Purkinje cell (primary cell): ENCODE measurements at places on chromosomes 3 and 15. TPM values are rescaled to one million over a fixed set of nuclear protein-coding genes. Genes with fewer than 3 reads are reported as not detected.

Gene CCNL1
- polyA plus RNA-seq, result 19.3 and 20.7 TPM in 2 replicates

Gene KCNMB2
- polyA plus RNA-seq, result 3.3 TPM in 1 of 2 replicates, not detected in the other

Gene CLDN18
- polyA plus RNA-seq, result not detected in 2 replicates

Gene HACD2
- 40.0 and 40.2 TPM in 2 replicates for polyA plus RNA-seq

Gene TTLL13
- polyA plus RNA-seq, result 0.31 and 0.79 TPM in 2 replicates

Gene PLXNB1
- 3.9 and 5.4 TPM in 2 replicates for polyA plus RNA-seq

Gene RYR3
- 3.4 and 3.8 TPM in 2 replicates for polyA plus RNA-seq

Gene FEZF2
- polyA plus RNA-seq, result 3.8 TPM in 1 of 2 replicates, not detected in the other

Gene IGSF11
- 0.27 and 3.6 TPM in 2 replicates for polyA plus RNA-seq

Gene MFSD1
- 19.8 and 24.5 TPM in 2 replicates for polyA plus RNA-seq

Gene KBTBD12
- 1.5 TPM in 1 of 2 replicates, not detected in the other for polyA plus RNA-seq

Gene BFSP2
- not detected in 2 replicates for polyA plus RNA-seq

Gene AADACL2
- polyA plus RNA-seq, result not detected in 2 replicates

Gene FOXL2NB
- polyA plus RNA-seq, result not detected in 2 replicates

Gene GOLGA6L7
- polyA plus RNA-seq, result not detected in 2 replicates

Gene TMEM108
- 52.7 and 68.5 TPM in 2 replicates for polyA plus RNA-seq

Gene NDN
- 23.8 and 34.9 TPM in 2 replicates for polyA plus RNA-seq

Gene SEC61A1
- polyA plus RNA-seq, result 49.5 and 55.4 TPM in 2 replicates

Gene CPB1
- 3.0 TPM in 1 of 2 replicates, not detected in the other for polyA plus RNA-seq

Gene NANOGP8
- polyA plus RNA-seq, result not detected in 2 replicates

Gene BCL2A1
- polyA plus RNA-seq, result not detected in 2 replicates

Gene REC114
- polyA plus RNA-seq, result not detected in 2 replicates

Gene GADL1
- 1.1 TPM in 1 of 2 replicates, not detected in the other for polyA plus RNA-seq

Gene PLA2G4B
- 2.1 TPM in 1 of 2 replicates, not detected in the other for polyA plus RNA-seq
